Myocyte (in vitro differentiated cells): ENCODE measurements at places on chromosomes 12 and 14. TPM values are rescaled to one million over a fixed set of nuclear protein-coding genes. Genes with fewer than 3 reads are reported as not detected.

- DNase-seq = peak; percentile 73
These were observed 7.2 kb downstream of the ALDH2 start for GRCh38 chr12:111773801-111774551.

The PSEN1 gene
- 31.7 and 33.6 TPM in 2 replicates for total RNA-seq

DNA sequence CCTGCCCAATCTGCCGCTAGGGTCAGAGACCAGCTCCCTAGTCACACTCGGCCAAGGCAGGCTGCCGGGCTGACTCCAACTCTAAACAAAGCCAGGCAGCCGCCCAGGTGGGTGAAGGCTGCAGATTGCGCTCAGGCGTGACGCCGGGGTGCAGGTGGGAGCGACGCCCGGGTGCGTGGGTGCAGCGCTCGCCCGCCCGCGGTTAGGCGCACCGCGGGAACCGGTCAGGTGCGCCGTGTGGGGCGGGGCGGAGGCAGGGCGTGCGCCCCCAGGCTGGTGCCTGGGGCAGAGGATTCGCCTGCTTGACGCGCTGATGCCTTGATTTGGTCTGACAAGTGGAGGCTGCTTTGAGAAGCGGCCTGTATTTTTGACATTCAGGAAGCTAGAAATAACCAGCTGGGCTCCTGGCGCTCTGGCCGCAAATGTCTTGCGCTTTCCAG, 126.7 kb upstream of the HIF1A start:
- peak; percentile 63 for DNase-seq

The TCL1B gene
- not detected in 2 replicates for total RNA-seq

The BICDL1 gene
- 0.88 and 2.5 TPM in 2 replicates for total RNA-seq

The BRF1 gene
- total RNA-seq = 80.5 and 147 TPM in 2 replicates

The DNAL1 gene
- 16.1 and 23.0 TPM in 2 replicates for total RNA-seq

The GLT8D2 gene
- total RNA-seq = 17.6 and 17.9 TPM in 2 replicates

- peak; percentile 62 for DNase-seq
These were observed 824 bp upstream of the TARBP2 start for GRCh38 chr12:53500142-53500775.

DNA sequence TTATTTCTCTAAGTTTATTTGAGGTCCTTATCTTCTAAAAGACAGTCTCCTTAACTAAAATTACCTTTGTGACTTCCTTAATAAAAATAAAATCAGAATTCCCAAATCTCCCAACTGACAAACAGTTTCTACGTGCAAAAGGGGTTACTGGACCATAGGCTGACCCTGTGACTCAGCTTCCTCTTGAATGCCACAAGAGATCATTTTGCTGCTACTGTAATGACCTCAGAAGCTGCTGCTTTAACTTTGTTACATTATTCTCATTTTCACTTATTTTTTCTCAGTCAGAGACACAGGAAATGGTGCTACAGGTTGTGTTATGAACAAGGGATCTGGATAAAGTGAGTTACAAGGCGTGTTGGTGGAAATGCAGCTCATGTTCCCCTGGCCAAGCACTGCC, 132.2 kb upstream of the TMTC2 start:
- DNase-seq = no peak

GRCh38 chr12:87116780-87117179, 860.6 kb upstream of the MGAT4C start:
- peak; percentile 28 for DNase-seq

- DNase-seq = no peak
These were observed 27.5 kb downstream of the BEST3 start for GRCh38 chr12:69671597-69671996.

The GYS2 gene
- not detected in 2 replicates for total RNA-seq

- DNase-seq = peak; percentile 63
These were observed 188.7 kb downstream of the KITLG start for GRCh38 chr12:88391556-88391955.

- DNase-seq = no peak
These were observed 95.8 kb upstream of the HMGA2 start for GRCh38 chr12:65728455-65728847.

DNA sequence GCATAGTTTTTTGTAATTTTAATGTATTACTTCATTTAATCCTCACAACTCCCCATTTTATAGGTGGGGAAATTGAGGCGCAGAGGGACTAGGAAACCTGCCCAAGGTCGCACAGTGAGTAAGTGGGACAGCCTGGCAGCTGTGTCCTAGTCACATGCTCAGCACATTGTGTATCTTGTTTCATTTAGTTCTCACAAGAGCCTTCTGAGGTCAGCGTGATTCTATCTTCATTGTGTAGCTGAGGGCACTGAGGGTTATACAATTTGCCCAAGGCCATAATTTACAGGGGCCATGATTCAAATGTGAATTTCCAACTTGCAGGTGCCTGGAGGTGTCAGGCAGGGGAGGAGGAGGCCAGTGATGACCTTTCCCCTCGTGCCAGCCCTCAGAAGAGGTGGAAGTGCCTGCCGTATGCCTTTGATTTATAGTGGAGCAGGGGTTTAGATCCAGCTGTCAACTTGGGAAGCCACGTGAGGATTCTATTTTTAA, 30.3 kb upstream of the SMOC1 start:
- peak; percentile 83 for DNase-seq

The KRT79 gene
- total RNA-seq = not detected in 2 replicates

DNA sequence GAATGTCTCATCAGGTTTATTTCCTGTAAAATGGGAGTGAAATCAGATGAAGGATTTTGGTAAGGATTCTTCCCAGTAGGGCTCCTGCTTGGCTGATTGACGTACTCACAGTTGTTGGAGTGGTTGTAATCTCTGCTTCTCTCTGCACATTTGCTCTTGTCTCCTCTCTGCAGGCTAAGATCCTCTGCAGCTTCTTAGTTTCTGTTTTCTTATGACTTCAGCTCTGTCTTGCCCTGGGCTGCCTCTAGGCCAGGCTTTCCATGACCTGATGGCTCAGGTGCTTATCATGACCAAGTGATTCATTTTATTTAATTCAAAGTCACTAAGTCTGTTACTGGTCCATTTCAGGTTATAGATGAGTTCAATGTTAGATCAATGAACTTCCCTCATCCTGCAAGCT, 394.5 kb upstream of the DDHD1 start:
- DNase-seq = no peak

DNA sequence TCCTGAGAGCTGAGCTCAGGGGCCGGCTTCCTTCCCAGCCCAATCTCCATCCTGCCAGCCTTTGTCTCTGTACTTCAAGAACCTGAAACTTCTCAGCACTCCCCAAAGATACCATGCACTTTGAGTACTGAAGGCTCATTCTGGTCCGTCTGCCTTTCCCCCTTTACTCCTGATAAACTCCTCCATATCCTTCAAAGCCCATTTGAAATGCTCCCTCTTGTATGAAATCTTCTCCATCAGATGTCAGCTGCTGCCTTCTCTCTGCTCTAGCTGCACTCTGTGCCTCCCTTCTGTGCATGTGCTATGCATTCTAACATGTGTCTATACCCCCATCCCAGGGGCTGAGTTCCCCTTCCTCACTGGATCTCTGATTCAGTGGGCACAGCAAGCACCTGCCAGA, 52.1 kb downstream of the PITPNM2 start:
- no peak for DNase-seq

The SLC7A8 gene
- total RNA-seq = 1.7 and 4.8 TPM in 2 replicates

- no peak for DNase-seq
These were observed 11.6 kb downstream of the CAPZA3 start for GRCh38 chr12:18749386-18749957.

- DNase-seq = peak; percentile 88
These were observed 14.9 kb upstream of the IRF2BPL start for GRCh38 chr14:77043177-77043983.

The LTBR gene
- total RNA-seq = 135 and 146 TPM in 2 replicates

The ACSM4 gene
- total RNA-seq = not detected in 2 replicates

GRCh38 chr12:111558107-111558376, 41.1 kb downstream of the ATXN2 start:
- no peak for DNase-seq

The LTB4R gene
- 0.67 and 0.68 TPM in 2 replicates for total RNA-seq

The MDGA2 gene
- not detected in 2 replicates for total RNA-seq

GRCh38 chr12:33602515-33602914, 162.9 kb upstream of the SYT10 start:
- no peak for DNase-seq

- peak; percentile 90 for DNase-seq
These were observed 14.3 kb downstream of the EXOC3L4 start for GRCh38 chr14:103108749-103109207.

GRCh38 chr12:120090626-120091295, 25.8 kb downstream of the RAB35 start:
- DNase-seq = no peak

DNA sequence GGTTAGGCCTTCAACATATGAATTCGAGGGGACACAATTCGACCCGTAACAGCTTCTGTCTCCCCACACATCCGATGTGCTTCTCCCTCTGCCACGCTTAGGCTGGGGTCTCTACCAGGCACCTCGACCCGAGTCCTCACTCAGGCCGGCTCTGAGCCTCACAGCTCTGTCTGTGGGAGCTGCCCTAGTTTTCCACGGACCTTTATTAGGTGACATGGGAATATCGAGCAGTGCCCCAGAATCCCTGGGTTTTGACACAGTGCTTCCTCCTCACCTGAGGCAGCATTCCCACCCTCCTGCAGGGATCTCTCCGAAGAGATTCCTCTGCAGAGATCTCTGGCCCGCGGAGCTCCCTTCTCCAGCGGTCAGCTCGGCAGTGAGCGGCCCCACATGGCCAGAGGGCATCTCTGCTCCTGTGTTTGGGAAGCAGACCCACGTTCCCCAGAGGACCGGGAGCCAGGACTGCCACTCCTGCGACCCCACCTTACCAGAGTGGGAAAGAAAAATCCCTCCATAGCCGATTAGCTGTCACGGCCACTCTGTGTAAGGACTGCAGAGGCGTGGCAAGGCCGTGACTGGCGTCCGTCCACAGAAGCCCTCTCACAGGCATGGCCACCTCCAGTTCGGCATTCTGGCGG, 21.2 kb downstream of the ZBTB42 start:
- no peak for DNase-seq

The MYF6 gene
- 28.1 and 119 TPM in 2 replicates for total RNA-seq

The CPSF6 gene
- total RNA-seq = 22.0 and 23.4 TPM in 2 replicates

DNA sequence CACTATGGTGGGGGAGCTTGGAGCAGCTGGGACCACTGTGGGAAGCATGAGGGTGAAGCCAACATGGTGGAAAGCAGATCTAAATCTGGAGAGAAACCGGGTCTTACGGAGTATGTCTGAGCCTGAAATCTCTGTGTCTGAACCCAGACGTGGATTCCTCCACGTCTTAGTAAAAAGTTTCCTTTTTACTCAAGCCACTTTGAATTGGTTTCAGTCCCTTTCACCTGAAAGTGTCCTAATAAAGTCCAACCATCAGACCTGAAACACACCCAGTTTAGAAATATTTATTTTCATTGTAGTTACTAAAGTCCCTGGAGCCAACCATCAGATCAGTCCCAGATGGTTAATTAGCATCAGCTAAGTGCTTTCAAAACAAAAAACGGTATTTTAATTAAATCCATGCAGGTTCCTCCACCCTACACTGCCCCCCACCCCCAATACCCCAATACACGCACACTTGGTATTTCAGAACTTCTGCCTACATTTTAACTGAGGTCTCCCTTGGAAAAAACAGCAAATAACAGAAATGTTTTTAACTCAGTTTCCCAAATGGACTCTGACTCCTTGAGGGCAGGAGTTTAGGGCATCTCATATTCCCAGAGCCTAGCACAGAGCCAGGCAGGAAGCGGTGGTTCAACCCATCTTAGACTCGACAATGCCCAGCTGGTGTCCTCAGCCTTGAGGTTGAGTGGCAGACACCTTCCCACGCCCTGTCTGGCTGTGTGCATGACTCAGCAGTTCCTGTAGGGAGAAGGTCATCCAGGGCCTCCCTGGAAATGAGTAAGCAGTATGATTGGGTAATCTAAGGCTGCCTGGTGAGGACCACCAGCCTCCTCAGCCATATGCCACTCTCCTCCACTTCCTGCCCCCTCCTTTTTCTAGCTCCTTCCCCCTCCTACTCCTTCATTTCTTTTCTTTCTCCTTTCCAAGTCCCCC, 175.8 kb downstream of the TTC8 start:
- peak; percentile 68 for DNase-seq

The TXNDC16 gene
- 6.7 and 7.6 TPM in 2 replicates for total RNA-seq

The PPP1R1A gene
- 0.21 and 0.83 TPM in 2 replicates for total RNA-seq

DNA sequence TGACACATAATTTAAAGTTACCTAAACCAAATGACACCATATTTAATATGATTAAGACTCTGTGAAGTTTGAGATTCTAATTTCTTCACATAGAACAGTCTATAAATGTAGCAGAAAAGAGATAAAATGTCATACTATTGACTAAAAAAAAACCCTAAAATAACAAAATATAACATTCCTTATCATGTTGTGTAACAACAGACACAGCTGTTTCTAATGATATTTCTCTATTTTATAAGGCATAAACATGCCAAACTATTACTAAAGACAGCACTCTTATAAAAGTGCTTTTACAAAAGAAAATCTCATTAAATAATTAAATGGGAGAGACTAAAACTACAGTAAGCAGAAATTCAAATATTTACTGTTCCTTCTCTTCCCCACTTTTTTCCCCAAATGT, 49.4 kb downstream of the NOVA1 start:
- no peak for DNase-seq

DNA sequence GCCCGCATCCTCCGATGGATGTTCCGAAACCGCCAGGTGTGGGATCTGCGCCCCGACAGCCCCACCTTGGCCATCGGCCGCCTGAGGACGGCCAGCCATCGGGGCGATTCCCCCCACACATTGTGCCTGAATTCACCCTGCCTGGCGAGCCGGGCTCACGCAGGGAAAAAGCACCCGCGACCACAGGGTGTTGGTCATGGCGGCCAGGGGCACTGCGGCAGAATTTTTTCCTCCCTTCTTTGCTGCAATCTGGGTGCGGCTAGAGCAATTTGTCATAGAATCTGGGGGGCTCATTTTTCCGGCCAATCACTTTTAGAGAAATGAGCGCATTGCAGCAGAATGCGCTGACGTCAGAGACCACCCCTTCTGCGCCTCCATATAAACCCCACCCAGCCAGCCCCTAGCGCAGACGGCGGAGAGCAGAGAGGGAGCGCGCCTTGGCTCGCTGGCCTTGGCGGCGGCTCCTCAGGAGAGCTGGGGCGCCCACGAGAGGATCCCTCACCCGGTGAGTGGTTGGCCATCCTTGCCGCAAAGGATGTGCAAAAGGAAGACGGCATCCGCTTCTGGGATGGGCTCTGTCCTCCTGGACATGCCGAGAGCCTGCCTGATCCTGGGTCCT, at the start of gene MEG3:
MEG3 (plus strand) TSS at position 406 of the 619 bp plus-strand sequence.
- peak; percentile 69 for DNase-seq

- peak; percentile 73 for DNase-seq
These were observed 67.8 kb upstream of the TMCC3 start for GRCh38 chr12:94718114-94718513.
